ENCODE measurements at places on chromosomes 1 and 21.

DNA sequence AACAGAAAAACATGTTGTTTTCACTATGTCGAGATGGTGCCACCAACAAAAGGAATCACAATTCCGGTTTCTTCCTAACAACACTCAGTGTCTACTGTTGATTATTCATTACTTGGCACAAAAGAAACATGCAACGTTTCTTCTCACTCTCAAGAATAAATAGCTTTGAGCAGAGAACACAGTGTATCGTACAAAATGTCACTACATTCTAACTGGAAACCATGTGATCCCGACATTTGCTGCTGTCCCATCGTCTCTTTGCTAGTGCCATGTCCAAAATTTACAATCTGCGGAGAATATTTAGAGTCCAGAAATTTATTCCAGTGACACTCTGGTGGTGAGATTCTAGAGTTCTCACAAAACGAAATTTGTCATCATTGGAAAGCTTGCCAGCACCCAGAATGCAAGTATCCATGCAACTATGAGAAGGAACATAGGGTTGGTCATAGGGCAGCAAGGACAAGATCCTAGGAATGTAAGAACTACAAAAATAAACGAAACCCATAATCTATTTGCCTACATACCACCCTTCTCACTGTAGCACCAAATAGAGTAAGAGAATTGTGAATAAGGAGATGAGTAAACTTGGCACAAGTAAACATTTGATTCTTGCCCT, 505.1 kb downstream of the LTN1 start:
- DNase-seq, result no peak

GRCh38 chr1:223010582-223011504, 132.2 kb downstream of the TLR5 start:
- no peak for DNase-seq

- DNase-seq, result no peak
These were observed 52.0 kb upstream of the RAVER2 start for GRCh38 chr1:64692911-64693310.

DNA sequence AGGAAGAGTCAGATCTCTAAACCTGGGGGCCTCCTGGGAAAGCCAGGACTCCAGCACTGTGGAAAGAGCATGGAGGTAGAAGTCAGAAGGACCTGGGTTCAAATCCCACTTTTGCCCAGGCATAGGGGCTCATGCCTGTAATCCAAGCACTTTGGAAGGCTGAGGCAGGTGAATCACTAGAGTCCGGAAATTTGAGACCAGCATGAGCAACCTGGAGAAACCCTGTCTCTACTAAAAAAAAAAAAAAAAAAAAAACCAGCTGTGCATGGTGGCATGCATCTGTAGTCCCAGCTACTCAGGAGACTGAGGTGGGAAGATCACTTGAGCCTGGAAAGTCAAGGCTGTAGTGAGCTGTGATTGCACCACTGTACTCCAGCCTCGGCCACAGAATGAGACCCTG, 31.8 kb downstream of the LDLRAP1 start:
- no peak for DNase-seq

- DNase-seq, result no peak
These were observed 4.4 kb upstream of the RHEX start for GRCh38 chr1:206048582-206048981.

GRCh38 chr21:15617964-15618363, 111.8 kb upstream of the USP25 start:
- no peak for DNase-seq

- DNase-seq, result no peak
These were observed 847.7 kb downstream of the NCAM2 start for GRCh38 chr21:21845901-21846300.

DNA sequence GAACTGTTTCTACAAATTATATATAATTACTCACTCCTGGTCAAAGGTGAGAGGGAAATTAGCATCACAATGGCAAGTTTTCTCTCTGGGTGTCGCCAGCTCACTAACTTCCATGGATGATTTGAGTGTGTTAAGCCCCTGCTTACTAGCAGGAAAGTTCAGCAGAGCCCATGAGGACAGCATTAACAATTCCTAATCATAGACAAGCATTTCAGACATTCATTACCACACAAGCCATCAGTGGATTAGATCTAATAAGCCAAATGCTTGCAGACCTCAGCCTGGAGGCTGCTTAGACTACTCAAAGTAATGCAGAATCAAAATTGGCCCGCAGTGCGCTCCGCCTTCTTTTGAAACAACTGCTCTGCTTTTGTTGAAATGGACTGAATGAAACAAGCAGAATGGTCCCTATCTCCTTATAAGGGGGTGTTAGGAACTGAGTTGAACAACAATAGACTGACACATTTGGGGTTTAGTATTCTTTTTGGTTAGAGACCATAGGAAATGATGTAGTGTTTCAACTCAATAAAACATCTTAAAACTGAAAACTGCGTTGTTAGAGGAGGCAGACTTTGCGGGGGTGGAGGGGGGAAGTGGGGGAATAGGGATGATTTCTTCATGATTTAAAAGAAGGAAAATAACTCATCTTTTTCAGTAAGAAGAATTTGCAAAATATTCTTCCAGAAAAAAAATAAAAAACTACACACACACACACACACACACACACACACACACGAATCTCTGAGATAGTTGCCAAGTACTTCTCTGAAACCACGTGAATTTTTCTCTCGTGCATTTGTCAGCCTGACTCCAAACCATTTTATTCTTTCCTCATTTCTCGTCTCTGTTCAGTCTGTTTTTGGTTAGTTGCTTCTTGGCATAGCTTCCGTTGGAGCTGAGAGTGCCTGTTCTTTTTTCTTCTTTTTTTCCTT, 54.6 kb downstream of the GORAB start:
- DNase-seq, result no peak

GRCh38 chr1:33331444-33332356, 10.8 kb upstream of the A3GALT2 start:
- DNase-seq, result no peak

GRCh38 chr1:168509875-168510791, 33.7 kb downstream of the XCL2 start:
- DNase-seq, result no peak

DNA sequence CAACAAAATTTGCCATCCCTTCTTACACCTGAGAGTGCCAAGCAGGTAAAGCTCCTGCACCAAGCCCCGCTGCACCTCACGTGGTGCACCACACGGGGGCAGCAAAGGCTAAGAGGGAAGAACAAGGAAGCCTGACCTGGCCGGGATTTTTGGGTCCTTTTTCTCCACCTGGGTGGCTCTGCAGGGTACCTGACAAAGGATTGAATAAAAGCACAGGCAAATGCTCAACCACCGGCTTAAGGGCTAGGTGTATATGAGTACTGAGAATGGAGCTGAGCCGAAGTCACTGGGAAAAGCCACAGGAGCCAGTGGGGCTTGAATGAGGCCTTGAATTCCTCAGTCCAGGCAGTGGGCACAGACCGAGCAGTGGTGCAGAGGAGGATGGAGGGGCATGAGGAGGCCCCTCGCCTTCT, 36.4 kb downstream of the ZNF697 start:
- DNase-seq, result peak; percentile 83

DNA sequence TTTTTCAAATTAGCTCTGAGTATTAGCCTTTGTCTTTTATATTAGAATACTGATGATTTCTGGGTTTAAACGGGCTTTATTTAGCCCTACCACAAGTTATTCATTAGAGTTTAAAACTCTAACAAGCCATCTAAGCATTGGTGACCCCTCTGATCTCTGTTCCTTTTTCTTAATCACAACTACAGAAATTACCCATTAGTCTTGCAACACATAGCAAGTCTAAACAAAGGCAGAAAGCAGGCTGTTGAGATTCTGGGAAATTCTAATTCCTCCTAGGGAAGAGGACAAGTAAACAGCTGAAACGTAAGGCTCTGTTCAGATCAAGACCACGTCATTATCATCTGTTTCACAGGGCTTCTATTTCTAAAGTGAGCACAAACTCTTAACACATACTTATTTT, 491.2 kb upstream of the ZRANB2 start:
- DNase-seq, result no peak

DNA sequence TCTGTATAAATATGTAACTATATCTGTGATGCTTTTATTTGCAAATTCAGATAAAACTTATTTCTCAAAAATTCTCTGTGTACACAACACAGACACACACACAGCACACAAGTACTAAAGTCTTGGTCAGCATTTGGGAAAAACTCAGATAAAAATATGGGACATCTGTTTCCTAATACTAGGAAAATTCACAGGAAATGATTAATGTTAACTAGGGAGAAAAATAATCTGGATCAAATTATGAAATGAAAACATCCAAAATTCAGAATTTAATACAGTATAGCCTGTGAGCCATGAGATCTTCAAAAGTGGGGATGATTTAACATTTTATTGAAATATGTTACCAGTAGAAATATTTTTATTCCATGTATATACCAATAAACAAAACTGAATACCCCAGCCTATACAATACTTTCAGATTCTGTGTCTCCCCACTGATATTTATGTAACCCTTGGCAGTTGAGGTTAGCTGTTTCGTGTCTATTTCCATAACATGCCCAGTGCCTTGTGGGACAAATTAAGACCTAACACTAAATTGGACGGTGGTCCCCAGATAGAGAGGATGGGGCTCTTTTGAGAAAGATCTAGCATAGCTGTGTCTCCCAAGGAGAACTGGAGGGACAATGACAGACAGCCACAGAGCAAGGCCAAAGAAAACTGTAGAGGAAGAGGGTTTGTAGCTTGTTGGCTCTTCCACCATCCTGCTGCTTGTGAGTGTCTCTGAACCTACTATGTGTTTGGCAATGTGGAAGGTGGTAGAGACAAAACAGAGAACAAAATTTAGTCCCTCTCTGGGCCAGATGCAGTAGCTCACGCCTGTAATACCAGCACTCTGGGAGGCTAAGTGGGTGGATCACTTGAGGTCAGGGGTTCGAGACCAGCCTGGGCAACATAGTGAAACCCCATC, 47.2 kb downstream of the GNG12 start:
- no peak for DNase-seq

- DNase-seq, result no peak
These were observed 510.1 kb downstream of the PLA2G4A start for GRCh38 chr1:187338762-187339412.

GRCh38 chr1:43206600-43207228, 34.6 kb downstream of the CFAP57 start:
- no peak for DNase-seq

DNA sequence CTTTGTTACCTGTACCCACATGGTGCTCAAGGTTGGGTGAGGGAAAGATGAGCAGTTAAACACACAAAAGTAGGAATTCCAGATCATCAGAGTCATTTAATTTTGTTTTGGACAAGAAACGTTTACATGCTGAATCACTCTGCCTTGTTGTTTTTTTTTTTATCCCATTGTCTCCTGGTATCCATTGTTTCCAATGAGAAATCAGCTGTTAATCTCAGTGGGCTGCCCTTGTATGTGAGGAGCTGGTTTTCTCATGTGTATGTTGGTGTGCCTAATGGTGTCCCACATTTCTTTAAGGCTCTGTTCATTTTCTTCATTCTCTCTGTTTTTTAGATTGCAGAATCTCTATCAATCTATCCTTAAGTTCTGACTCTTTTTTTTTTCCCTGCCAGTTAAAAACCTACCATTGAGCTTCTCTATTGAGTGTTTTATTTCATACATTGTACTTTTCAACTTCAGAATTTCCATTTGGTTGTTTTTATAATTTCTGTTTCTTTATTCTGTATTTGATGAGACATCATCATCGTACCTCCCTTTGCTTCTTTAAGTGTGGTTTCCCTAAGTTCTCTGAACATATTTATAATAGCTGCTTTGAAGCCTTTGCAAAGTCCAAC, 8.8 kb upstream of the OBSCN start:
- no peak for DNase-seq

DNA sequence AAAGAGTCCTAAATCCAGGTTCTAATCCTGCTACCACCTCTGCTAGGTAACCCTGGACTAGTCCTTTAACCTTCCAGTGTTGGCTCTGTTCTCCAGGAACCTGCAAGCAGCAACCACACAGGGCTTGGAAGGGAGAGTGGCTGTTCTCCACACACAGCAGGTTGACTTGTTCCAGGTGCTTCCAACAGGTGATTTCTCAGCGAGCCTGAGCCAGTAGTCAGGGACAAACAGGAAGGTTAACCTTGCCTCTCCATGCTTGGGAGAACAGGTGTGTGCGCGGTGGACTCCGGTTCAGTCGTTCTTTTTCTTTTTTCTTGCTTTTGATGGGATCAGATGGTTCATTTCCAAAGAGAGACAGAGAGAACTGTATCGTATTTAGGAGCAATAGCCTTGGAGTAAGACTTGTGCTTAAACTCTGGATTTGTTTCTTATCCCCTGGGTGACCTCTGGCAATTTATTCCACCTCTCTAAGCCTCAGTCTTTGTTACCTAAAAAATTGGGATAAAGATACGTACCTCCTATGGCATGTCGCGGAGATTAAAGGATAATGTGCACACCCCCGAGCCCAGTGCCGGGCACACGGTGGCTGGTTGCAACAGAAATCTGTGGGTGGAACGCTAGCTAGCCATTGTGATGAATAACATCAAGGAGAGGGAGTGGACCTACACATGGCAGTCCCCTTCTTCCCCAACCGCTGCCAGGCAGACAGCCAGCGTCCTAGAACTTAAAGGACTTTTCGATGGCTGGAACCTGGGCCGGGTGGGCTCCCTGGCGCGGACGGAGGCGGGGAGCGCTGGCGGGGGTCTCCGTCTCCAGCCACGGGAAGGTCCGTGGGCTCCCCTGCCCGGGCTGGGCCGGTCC, 583 bp upstream of the CACHD1 start:
- no peak for DNase-seq

DNA sequence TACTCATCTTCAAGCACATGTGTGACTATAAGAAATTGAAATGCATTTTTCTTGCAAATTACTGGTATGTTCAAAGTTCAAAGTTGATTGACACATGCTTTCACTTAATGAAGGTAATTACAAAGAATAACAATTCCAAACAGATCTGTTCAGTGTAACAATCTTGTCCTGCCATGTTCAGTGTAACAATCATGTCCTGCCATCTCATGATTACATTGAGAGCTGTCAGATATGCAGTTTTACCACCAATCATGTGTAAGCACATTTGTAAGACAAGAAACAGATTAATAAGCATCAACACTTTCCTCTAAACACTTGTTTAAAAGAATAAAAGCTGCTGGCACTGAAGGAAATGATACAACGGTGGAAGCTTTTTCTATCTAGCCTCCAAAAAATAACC, 80.3 kb upstream of the ZNF281 start:
- no peak for DNase-seq

DNA sequence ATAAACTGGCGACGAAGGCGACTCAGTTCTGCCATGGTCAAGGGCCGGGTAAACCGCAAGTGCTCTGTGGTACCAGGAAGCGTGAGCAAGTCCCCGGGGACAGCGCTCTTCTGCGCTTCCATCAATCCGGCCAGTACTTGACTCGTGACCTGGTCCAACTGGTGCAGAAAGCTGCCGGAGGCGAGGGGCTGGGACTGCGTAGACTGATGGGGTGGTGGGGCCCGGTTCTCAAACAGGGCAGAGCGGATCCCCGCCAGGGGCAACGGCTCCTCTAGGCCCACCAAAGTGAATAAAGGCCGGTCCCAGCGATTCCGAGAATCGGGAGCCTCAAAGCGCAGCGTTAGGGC, 852 bp downstream of the KTI12 start:
- DNase-seq, result no peak

DNA sequence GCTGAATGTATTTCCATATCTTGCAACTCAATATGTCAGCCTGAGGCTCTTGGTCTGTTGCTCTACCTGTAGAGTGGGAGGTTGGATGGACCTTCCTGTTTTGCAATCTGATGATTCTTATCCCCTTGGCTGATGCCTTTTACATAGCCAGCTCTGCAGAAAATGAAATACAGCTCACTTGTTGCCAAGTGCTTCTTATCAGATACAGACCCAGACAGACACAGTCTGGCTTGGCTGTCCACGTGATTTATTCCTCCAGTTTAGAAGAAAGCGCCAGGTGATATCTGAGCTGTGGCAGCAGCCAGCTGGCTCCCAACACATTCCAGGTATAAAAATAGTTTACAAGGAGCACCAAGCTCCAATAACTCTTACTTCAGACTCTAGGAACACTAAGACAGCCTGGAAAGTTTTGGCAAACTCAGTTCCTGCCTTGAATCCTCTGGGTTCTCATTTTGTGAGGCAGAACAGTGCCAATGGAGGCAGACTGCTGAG, 479.2 kb upstream of the USP24 start:
- no peak for DNase-seq
